Naive thymus-derived CD8-positive, alpha-beta T cell (primary cell): ENCODE measurements at places on chromosomes 5 and 9.

DNA sequence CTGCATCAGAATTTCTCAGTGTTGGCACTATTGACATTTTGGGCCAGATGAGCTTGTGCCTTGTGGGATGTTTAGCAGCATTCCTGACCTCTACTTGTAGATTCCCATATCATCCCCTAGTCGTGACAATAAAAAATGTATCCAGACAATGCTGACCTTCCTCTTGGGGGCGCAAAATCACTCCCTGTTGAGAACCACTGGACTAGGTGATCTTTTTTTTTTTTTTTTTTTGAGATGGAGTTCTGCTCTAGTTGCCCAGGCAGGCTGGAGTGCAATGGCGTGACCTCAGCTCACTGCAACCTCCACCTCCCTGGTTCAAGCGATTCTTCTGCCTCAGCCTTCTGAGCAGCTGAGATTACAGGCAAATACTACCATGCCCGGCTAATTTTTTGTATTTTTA lies 22.6 kb downstream of the STXBP1 start:
- no peak for DNase-seq

DNA sequence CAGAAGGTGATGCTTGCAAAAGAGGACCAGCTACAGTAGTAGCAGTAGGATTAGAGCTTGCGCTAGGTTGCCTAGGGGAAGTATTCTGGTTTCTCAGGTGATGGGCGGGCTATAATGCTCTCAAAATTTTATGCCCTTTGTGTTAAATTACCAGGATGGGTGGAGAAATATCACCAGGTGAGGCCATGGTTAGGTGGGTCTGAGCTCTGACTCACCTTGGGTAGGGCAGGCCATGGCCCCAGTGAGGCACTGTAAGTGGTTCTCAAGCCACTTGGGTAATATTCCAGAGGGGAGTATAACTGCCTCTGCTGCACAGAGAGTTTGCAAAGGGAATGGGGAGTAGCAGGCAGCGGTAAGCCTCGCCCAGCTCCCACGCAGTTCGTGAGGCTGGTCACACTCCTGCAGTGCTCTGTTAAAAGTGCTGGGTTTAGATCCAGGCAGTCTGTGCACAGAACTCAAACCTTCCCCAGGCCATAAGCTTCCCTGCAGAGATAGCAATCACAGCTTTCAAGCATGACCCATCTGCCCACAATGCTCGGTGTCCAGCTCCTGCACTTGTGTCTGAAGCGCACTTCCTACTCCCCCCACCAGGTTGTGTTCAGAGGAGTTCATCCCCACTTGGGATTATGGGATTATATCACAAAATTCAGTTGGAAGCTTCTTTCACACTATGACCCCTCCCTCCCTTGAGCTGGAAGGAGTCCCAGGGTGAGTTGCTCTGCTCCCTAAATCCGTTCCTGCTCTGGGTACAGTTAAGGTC lies 575.0 kb downstream of the CHSY3 start:
- no peak for DNase-seq

GRCh38 chr5:9922719-9923118 lies 292.6 kb upstream of the TAS2R1 start:
- DNase-seq = no peak

- DNase-seq = peak; percentile 17
These were observed 16.3 kb downstream of the NMRK1 start for GRCh38 chr9:75071530-75072122.
